ENCODE measurements at places on chromosomes 5 and 9. TPM values are rescaled to one million over a fixed set of nuclear protein-coding genes. Genes with fewer than 3 reads are reported as not detected.

Gene CARTPT
- not detected for total RNA-seq

Gene FOXD4L3
- total RNA-seq: not detected

Gene C9orf50
- not detected for total RNA-seq

DNA sequence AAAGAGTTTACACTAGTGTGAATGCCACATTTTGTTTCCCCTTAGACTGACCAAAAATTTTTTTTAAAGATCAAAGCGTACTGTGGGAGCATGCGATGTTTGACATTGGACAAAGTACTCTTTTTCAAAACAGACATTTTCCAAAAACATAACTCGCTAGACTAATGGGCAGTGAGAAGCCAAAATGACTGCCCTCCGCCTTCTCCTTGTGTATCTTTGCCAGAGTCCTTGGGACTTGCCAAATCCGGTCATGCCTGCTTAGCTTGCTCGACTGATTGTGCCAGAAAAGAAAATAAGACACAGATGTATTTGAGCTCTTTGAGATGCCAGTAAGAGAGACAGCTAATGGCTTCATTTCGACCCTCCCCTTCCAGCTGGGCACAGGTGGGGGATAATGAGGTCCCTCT lies 157.5 kb downstream of the MAPKAP1 start:
- DNase-seq: no peak
